HTR-8/SVneo (cell line): ENCODE measurements at places on chromosomes 3 and 15.

DNA sequence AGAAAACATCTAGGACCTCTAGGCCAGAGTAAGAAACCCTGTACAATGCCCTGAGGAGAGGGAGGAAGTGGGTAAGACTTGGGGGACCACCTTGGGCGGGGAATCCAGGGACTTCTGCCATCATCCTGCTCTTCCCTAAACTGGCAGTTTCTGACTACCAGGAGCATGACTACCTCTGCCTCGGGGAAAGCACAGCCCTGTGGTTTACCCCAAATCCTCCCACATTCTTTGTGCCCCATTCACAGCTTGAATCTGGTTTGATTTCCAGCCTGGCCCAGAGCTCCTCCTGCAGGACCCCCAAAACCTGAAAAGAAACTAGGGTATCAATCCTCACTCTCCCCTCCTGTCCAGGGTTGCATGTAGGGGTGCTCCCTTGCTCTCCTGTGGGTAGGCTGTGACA is 4.7 kb downstream of the C3orf18 start:
- peak; percentile 21 for DNase-seq

- no peak for DNase-seq
These were observed 207.0 kb downstream of the FOXP1 start for GRCh38 chr3:71376503-71376902.

DNA sequence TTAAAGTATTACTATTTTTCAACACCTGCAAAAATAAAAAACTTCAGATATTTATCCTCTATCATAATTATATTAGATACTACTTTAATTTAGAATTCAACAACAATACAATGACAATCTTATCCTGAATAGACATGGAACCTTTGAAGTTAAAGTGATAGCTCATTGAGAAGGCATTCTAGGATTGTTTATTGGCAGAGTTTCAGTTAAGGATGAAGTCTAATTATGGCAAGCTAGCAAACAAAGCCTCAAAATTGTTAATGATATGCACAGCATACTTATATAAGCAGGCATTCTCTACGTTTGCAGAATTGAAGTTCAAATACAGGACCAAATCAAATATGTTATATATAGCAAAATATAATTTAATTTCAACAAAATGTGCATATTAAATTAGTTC is 91.2 kb upstream of the ABI3BP start:
- DNase-seq, result no peak

GRCh38 chr3:142735462-142735861 is 11.6 kb downstream of the TRPC1 start:
- no peak for DNase-seq

DNA sequence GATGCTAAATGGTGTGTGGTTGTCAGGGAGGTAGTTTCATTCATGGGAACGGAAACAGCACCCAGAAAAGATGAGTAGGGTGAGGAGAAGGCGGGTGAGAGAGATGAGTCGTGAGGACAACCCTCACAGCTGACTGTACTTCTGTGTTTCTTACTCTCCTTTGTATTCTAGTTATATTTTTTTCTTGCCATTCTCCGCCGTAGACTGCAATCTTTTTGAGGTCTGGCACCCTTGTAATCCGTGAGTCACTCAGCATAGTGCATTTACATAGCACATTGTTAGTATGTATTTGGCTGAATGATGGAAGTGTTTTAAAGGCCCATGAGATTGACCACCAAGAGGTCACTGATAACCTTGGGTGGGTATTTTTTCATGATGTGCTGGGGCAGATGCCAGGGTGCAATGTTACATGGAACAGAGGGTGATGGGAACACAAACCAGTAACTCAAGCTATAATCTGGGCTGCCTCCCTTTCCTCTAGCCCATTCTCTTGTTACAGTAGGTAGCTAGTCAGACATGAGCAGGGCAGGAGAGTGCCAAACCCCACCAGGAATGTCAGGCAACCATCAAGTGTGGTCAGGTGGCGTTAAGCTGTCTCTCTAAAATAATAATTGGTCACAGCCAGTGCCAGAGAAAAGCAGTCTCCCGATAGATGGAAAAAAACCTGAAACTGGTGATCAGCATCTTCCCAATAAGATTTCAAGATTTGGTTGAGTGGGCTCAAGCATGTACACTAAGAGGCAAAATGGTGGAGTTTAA is 18.8 kb upstream of the DGKG start:
- no peak for DNase-seq

GRCh38 chr3:133117342-133117741 is 79.2 kb downstream of the TMEM108 start:
- no peak for DNase-seq

GRCh38 chr15:60005352-60006202 is 1.5 kb downstream of the FOXB1 start:
- no peak for DNase-seq

- no peak for DNase-seq
These were observed 135.6 kb upstream of the ABI3BP start for GRCh38 chr3:101128786-101129185.

DNA sequence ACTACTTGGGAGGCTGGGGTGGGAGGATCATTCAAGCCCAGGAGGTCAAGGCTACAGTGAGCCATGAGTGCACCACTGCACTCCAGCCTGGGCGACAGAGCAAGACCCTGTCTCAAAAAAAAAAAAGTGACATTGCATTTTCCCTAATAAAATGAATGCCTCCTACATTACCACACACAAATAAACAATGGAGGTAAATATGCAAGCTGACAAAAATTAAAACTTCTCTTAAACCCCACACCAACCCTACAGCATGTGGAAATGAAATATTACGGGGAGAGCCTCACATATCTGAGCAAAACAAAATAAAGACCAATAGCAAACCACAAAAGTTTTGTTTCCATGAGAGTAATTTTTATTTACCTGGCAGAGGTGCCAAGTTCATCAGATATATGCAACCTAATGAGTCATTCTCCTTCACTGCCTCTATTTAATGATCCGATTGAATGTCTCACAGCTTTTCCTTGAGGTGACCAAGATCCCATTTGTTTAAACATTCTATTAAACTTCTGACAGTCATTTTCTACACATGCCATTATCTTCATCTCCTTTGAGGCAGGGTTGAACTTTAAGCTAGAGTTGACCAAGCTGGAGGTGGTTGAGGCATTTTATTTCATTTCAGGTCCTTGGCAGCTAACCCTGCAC is 9.4 kb upstream of the CAV3 start:
- DNase-seq, result no peak

DNA sequence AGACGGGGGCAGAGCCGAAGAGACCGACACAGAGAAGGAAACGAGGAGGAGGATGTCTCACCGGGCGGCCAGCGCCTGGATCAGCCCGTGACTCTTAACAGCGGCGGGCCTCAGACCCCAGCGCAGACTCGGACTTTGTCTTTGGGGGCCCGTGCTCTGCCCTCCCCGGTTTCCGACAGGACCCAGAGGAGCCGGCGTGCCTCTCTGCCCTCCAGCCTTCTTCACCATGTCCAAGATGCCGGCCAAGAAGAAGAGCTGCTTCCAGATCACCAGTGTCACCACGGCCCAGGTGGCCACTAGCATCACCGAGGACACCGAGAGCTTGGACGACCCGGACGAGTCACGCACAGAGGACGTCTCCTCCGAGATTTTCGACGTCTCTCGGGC is 1.0 kb downstream of the TSC22D2 start:
- no peak for DNase-seq

DNA sequence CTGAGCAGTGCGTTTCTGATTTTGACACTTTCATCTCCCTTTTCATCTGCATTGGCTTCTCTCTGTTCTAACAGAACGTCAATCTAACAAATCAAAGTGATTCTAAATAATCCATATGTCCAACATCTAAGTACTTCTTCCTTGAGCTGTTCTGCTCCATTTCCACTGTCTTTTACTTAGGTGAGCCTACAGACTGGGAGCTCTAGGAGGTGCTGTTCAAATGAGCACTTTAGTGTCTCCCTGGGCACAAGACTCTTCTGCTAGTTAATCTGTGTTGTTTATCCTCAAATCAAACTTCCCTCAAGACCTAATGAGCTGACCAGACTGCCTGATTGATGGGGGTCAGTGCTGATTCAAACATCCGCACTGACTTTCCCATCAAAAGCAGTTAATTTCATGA is 408.1 kb downstream of the WDR72 start:
- DNase-seq, result no peak

GRCh38 chr15:87118435-87118834 is 1038.8 kb downstream of the AGBL1 start:
- no peak for DNase-seq

- DNase-seq, result no peak
These were observed 252.3 kb upstream of the CHRM5 start for GRCh38 chr15:33716025-33716424.

GRCh38 chr15:78837543-78837942 is 26.3 kb upstream of the ADAMTS7 start:
- DNase-seq, result no peak

DNA sequence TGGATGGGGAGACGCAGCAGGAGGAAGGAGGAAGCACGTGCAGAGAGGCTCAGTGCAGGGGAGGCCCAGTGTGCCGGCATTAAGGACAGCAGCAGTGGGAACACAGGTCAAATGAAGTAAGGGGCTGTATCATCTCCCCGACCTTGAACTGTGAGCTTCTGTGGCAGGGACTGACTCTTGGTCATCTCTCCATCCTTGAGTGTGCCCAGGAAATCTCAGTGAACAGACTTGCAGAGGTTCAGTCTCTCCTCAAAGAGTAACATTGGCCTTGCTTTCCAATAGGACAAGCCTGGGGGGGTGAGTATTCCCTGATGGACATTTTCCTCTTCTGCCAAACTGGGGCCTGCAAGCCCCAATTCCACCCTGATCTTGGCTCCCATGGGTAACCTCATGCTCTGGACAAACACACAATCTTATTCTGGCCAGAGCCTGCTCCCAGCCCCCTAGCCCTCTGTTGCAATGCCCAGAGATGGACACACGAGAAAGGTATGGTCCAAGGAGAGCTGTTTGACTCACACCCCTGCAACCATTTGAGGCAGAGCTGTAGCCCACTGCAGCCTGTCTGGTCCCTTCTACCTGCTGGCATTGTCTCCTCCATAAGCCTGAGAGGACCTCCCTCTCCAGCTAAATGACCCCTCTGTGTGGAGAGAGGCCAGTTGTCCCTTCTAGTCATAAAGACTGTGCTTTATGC is 50.9 kb downstream of the TLE3 start:
- no peak for DNase-seq

- DNase-seq, result no peak
These were observed 47.7 kb upstream of the ANKRD28 start for GRCh38 chr3:15845475-15845874.

- no peak for DNase-seq
These were observed 48.8 kb downstream of the EPHB3 start for GRCh38 chr3:184610245-184610871.

DNA sequence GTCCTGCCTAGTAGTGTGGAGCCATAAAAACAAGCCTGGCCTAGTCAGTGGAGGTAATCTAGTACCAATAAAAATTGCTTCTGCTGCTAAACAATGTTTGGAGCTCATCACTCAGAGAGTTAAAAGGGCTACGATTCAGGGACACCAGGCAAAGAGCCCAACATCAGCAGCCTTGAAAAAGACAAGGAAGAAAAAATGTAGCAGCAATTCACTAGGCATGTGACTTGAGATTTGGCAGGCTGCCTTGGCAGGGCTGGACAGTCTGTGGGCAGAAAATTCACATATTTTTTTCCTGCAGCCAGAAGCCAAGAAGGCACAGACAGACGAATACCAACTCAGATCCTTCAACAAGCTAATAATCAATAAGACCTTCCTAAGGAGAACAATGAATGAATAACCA is 47.2 kb downstream of the IGSF11 start:
- DNase-seq, result no peak

DNA sequence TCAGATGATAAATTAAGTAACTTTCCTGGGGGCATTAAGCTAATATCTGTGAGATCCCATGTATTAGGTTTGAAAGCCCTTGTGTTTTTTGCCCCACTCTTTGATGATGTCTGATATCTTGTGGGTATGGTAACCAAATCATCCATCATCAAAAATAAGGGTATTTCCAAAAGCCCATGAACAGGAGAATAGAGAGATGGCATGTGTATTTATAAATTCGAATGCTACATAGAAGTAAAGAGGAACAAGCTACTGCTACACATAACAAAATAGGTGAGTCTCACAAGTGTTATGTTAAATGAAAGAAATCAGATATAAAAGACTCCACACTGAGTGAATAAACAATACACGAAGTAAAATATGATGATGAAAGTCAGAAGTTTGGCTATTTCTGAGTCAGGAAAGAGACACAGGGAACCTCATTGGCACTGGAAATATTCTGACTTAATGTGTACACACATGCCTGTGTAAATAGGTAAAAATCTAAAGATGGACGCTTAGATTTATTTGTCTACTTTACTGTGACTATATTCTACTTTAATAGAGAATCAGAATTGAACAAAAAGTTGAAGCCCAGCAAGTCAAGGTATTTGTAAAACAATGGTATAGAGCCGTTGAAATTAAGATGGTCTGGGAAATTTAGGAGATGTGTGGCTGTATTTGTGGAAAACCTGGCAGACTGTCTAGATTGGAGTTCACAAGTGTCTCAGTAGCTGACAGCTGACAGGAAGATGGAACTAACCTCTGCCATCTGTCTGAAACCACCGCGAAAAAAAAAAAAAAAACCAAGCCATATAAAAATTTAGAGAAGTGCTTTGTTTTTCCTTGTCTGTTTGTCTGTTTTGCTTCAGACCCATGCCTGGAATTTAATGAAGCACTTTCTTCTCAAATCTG is 111.0 kb upstream of the TGFBR2 start:
- DNase-seq, result no peak

- DNase-seq, result no peak
These were observed 353.1 kb downstream of the CHL1 start for GRCh38 chr3:549636-550035.

DNA sequence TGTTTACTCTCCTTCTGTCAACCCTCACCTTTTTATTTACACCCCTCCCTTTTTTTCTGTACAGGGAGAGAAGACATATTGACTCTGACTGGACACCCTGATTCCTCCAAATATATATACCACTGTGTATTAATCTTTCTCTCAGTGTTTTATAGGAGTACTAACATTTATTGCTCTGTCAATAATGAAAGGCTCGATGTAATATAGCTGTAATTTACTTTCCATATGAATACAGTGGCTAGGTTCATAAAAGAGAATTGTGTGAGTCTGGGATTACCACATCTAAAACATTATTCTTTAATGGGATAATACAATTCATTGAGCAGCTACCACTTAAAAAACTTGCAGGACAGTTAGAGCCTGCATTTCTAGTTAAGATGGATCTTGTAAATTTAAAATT is 194.3 kb downstream of the SV2B start:
- DNase-seq, result no peak

DNA sequence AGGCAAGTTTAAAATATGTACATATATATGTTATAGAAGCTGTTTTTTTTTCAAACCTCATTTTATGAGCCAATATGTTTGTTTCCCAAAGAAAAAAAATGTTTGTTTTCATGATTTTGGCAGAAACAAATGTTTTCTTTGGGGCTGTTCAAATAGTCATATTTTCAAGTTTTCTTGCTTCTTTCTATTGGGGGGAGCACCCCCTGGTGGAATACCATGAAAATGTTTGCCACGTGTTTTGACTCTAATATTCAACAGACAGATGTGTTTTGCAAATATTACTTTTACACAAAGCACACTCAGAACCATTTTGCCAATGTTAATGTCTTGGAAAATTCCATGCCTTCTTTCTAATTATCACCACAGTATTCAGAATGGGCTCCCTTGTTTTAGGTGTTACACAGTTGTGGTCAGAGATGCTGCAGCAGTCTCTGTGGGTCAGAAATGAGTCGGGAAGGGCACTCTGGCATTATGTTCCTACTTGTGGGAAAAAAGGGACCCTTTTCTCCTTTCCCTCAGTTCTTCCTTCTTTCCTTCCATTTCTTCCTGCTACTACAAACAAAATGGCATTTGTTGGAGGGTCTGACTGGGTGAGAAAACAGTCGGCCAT is 817.0 kb downstream of the TUSC7 start:
- no peak for DNase-seq
